ENCODE measurements at places on chromosomes 11 and 22.
A peak's percentile ranks its signal among the peaks of the same experiment; 100 is the strongest.

DNA sequence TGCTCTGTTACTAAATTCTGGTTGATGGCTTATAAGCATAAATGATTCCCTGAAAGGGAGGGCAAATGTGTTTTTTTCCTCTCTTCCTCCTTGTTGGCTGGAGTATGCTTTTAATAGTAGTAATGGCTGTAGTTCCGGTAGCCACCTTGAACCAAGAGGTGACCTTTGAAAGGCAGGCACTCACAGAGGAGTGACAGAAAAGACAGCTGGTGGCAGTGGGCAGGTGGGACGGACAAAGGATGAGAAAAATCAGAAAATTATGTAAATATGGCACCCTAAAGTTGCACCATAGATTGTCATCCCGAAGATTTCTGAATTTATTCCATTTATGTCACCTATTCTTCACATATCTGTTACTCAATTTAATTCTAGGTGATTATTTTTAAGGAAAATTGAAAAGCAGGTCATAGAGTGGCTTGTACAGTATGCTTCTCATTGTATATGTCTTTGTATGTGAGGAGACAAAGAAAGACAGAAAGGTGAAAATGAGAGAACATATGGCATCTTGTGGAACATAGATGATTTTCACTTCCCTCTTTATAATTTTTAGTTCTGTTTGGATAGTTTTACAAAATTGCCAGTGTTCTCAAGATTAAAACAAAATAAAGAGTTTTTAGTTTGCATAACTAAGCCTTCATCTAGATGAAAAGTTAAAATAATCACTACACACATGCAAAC, 17.0 kb downstream of the CASP12 start:
- no peak for DNase-seq

DNA sequence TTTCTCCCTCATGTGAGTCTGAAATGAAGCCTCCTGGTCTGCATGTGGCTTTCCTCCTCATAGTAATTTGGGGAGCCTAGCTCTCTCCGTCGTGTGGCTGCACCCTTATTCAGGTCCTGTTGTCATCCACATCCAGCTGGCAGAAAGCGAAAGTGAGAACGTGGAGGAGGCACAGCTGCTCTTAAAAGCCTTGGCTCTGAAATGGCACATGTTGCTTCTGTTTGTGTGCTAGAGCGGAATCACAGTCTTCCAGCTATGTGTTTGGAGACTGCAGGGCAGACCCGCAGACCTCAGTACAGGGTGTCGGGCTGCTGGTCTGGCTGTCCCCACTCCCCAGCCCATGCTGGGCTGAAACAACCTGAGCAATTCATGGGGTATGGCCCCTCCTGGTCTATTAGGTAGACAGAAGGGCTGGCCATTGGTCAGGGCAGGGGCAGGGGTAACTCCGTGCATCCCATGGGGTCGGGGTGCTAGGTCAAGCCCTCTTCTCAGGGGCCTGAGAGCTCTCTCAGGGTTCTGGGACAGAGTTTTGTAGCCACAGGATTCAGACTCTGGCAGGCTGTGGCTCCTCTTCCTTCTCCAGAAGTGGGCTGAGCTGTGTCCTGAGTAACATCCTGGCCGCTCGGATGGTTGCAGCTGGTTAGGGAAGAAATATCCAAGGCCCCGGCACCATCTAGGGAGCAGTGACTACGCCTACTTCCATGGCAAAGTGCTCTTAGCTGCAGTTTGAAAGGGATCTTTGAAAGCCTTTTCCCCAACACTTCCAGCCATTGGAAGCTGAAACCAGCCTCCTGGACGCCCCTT, 50.6 kb downstream of the C11orf96 start:
- no peak for DNase-seq

GRCh38 chr11:64796757-64797541, 6.1 kb downstream of the MAP4K2 start:
- DNase-seq = no peak

GRCh38 chr11:27718346-27718862, 18.1 kb upstream of the BDNF start:
- DNase-seq = no peak

GRCh38 chr11:63146581-63146980, 2.6 kb upstream of the SLC22A24 start:
- DNase-seq = no peak

GRCh38 chr11:104015649-104016415, 20.6 kb upstream of the DDI1 start:
- no peak for DNase-seq

GRCh38 chr11:77446911-77447629, 26.8 kb downstream of the PAK1 start:
- no peak for DNase-seq

DNA sequence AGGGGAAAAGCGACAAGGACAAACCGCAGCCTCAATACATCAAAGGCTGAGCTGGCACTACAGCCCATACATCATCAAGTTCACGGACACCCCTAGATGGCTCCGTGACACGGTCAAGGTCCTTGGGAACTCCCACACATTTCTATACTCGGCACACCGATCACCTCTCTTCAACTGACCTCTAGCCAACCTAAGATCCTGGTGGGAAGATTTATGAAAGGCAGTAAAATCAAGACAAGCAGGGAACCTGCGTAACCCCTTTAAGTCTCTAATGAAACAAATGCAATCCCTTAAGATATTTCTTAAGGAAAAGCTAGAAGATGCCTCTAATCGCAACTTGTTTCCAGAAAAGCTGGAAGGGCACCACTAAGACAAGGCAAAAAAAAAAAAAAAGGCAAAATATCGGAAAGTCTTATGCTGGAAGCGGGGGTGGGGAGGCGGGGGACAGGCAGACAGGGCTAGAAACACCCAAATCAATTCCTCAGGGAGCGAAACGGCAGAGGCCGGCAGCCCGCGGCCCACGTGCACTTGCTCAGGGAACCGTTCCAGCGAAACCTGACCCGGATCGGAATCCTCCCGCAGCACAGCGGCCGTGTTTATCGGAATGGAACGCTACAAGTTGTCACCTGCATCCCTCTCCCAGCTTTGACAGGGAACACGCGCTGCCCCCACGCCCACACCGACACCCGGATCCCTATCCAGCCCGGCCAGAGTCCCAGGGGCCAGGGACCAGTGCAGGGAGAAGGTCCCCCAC, 1.4 kb downstream of the ARHGAP20 start:
- peak; percentile 76 for DNase-seq

- DNase-seq = no peak
Observed at GRCh38 chr11:128892866-128893565, 1.9 kb downstream of the KCNJ5 start.

DNA sequence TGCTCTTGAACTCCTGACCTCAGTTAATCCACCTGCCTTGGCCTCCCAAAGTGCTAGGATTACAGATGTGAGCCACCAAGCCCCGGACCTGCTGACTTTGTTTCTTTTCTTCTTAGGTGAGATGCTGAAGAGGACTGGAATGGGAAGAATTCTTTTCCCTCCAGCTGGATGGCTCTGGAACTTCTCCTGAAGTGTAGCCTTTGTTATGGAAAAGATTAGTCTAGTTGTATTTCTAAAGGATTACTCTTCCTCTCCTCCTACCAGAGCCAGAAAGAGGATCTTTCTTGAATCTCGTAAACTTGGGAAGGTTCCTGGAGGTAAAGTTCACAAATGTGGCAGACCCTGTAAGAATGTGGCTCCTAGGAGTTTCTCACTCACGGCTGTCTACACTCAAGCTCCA, 95.4 kb upstream of the LARGE1 start:
- no peak for DNase-seq

DNA sequence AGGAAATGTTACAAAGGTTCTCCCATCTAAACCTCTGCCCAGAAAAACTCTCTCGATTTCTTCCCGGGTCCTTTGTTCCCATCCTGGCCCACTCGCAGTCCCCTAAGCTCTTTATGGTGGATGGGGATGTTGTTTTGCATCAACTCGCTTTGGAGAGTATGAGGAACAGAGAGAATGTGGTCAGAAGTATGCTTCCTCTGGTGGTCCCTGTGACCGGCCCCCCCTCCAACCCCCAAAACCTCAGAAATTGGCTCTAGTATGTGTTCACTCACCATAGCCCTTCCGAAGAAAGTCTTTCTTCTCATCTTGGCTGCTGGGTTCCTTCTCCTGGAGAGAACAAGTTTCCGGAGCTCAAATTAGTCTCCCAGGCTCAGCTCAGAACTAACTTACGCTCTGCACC, 54.4 kb downstream of the GRAMD1B start:
- no peak for DNase-seq

DNA sequence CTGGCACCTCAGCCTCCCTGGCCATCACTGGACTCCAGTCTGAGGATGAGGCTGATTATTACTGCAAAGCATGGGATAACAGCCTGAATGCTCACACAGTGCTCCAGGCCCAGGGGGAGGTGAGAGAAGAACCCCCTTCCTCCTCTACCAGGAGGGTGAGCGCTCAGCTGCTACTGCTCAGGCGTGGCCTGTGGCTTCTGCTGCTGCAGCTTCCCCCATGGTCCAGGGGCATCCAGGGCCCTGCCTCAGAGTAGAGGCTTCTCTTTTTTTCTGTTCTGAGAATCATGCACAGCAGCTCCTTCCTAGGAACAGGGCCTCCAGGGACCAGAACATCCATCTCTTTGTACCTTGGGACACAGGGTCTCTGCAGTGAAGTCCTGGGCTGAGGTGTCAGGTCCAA, 83.1 kb downstream of the VPREB1 start:
- no peak for DNase-seq

- DNase-seq = peak; percentile 39
Observed at GRCh38 chr22:48379371-48379770, 1448.3 kb downstream of the BRD1 start.

- DNase-seq = no peak
Observed at GRCh38 chr22:50204571-50204970, 3.8 kb downstream of the SELENOO start.

GRCh38 chr11:18671246-18671645, 27.3 kb upstream of the TMEM86A start:
- DNase-seq = no peak

- peak; percentile 73 for DNase-seq
Observed at GRCh38 chr22:35601743-35602615, 15.2 kb downstream of the MB start.

DNA sequence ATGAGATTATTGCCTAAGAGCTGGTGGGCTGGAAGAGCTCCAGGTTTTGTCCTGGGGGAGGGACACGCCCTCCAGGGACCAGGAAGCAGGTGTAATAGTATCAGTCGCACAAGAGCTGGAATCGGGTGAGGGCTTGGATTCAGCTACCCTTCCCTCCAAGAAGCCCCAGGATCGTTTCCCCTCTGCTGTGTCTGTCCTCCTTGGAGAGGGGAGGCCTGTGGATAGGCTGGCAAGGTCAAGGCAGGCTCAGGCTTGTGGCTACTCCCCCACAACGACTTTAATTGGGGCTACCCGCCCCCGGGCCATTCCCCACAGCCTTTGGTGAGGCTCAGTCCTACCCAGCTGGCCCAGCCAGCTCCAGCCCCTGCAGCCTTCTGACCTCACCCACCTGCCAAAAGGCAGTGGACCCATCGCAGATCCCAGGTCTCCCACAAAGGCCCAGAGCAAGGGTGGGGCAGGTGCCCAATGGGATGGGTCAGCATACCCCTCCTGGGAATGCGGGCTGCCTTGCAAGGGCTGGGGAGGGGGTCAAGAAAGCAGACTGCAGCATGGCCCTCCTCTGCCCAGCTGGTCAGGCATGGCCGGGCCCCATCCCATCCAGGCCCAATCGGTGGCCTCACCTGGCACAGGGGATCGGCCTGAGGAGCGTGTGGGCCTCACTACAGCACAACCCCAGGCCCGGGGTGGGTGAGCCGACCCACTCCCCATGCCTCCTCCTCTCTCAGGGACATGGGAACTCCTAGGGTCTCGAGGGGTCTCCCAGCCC, 1.0 kb downstream of the CTSD start:
- peak; percentile 82 for DNase-seq

DNA sequence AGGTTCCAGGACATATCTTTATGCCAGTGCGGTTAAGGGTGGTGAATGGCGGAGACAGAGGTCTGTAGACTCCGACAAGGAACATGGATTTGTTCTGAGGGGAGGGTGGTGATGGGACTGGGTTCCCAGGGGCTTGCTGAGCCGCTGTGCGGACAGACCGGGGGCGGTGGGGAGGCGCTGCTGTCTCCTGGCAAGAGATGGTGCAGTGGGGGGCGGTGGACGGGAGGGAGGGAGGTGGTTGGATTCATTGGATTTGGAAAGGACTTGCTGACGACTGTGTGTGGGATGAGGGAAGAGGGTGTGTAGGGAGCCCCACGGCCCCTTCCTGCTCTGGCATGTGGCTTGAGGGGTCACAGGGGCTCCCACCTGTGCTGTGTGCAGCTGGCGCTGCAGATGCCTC, 43.2 kb downstream of the FLRT1 start:
- DNase-seq = no peak

- no peak for DNase-seq
Observed at GRCh38 chr22:40472051-40472450, 101.7 kb downstream of the SGSM3 start.

DNA sequence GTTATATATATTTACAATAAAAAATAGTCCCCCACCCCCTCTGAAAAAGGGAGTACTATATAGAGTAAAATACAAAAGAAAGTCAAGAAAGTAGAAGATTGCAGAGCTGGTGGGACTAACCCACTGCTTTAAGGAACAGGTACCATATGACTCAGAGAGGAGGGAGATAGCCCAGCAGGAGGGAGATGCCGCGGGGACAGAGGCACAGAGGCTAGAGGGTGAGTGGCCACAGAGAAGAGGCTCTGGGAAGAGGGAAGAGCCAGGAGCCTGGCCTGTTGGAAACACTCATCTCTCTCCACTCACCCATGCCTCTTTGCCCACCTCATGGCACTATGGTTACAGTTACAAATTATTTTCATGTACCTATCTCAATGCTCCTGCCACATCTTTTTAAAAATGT, 53.6 kb upstream of the LYVE1 start:
- DNase-seq = no peak

GRCh38 chr11:103928802-103929161, 107.7 kb upstream of the DDI1 start:
- no peak for DNase-seq

- no peak for DNase-seq
Observed at GRCh38 chr11:72247584-72247983, 3.6 kb upstream of the PHOX2A start.

DNA sequence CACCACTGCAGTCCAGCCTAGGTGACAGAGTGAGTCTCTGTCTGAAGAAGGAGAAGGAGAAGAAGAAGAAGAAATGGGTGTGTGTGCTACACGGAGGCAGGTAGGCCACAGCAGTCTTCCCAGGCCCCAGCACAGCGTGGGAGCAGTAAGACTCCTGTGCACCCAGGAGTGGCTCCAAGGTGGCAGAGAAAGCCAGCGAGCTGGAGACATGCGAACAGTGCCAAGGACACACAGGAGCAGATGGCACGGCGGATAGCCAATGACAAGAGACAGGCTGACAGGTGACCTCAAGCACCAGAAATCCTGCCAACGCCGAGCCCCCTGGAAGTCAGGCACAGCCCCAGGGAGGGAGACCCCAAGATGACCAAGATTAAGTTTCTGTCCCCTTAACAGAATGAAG, 9.0 kb upstream of the SCGB1A1 start:
- no peak for DNase-seq

GRCh38 chr11:113465786-113466185, 9.4 kb downstream of the DRD2 start:
- no peak for DNase-seq

DNA sequence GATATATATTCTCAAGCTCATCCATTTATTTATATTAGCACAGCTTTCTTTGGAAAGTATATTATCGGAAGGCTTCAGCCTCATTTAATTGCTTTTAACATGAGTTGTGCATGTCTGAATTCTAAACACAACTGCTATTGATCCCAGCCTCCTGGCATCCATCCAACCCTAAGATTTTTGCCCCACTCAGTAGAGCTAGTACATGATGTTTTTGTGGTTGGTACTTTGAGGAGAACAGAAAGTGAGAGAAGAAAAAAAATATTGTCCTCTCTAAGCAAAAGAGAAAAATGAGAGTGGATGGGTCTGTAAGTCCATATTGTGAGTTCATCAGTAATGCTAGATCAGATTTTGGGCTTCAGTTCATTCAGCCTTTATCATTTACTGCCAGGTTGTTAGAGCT, 198.7 kb downstream of the DDX10 start:
- no peak for DNase-seq

GRCh38 chr11:69295995-69296889, 2.3 kb downstream of the MYEOV start:
- DNase-seq = peak; percentile 76

Measured in upper lobe of right lung (tissue), 1 donor.